ENCODE measurements at places on chromosomes 5 and 9. TPM values are rescaled to one million over a fixed set of nuclear protein-coding genes. Genes with fewer than 3 reads are reported as not detected.
A peak's percentile ranks its signal among the peaks of the same experiment; 100 is the strongest.

CCNO gene
- total RNA-seq, result not detected

ST8SIA4 gene
- 1.6 TPM for total RNA-seq

CDKN2B-AS1 gene
- 0.40 TPM for total RNA-seq

DNA sequence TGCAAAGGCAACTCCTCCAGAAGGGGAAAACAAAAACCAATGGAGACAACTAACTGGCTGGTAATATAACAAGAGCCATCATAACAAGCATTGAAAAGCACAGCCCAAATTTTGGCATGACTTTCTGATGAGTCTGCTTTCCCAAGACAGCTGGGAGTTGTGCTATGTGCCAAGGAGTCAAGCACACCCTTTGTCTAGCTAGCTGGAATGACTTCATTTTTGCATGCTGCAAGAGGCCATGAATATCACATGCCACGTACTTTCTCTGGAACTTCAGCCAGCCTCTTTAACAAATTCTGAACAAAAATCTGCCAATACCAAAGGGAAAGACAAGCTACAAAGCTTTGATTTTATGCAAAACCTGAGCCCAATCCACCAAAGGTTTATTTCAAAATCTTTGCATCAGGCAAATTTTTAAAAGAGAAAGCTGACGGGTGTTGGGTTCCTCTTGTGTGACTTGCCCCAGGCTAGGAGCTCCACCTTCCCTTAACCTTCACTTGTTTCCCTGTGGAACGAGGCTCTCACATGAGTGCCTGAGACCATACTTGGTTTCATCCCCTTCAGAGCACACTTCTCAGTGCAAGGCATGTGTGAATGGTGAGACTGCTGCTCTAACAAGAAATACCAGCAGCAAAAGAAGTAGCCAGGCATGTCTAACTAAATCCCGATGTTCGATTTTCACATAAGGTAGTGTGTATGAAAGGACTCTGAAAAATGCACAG is 47.3 kb downstream of the S1PR3 start:
- H3K27ac ChIP-seq, result no peak overlapping the region
- DNase-seq, result no peak
- H3K27me3 ChIP-seq, result no peaks in the 10 kb centered on the region
- no peak overlapping the region for H3K4me3 ChIP-seq
- H3K36me3 ChIP-seq, result no peaks in the 10 kb centered on the region

WWC1 gene
- not detected for total RNA-seq

- H3K4me3 ChIP-seq, result no peak overlapping the region
- no peak overlapping the region for H3K27ac ChIP-seq
- no peaks in the 10 kb centered on the region for H3K4me1 ChIP-seq
- DNase-seq, result no peak
- H3K27me3 ChIP-seq, result no peaks in the 10 kb centered on the region
Measured at GRCh38 chr9:72506615-72507014, 14.8 kb upstream of the TMC1 start.

- H3K36me3 ChIP-seq, result no peaks in the 10 kb centered on the region
- H3K4me3 ChIP-seq, result peak overlapping the region; percentile 75
- peaks cover 11% of the 10 kb centered on the region for H3K4me1 ChIP-seq
- DNase-seq, result peak; percentile 87
- no peak overlapping the region for H3K27ac ChIP-seq
Measured at GRCh38 chr9:130680836-130681768, 12.5 kb upstream of the EXOSC2 start.

DNA sequence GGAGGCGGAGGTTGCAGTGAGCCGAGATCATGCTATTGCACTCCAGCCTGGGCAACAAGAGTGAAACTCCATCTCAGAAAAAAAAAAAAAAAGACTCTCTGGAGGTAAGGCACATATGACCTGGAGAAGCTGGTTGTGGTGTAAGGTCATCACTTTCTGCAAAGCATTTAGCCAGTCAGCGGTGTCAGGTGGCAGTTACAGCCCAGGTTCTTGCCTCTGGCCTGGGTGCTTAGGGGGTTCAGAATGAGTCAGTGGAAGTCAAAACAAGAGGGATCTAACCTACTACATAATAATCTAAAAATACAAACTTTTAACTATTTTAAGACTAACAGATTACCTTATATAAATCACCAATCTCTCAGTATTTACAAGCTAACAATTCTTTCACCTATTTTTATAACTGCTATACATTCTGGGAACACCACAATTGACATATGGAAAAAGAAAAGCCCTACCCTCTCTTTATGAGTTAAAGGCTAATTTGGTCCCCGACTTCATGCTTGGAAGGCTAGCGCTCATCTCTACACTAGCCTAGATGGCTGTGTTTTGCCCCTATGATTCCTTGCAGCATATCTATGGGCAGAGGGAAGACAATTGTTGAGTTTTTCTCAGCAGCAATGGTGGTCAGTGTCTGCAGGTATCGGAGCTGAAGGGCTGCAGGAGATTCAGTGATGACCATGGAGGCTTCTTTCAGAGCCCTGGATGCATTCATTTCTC is 29.2 kb downstream of the STOM start:
- no peaks in the 10 kb centered on the region for H3K27me3 ChIP-seq
- H3K36me3 ChIP-seq, result peaks cover 11% of the 10 kb centered on the region
- no peak overlapping the region for H3K4me3 ChIP-seq
- no peak for DNase-seq
- H3K4me1 ChIP-seq, result peaks cover 57% of the 10 kb centered on the region
- peak overlapping the region; percentile 89 for H3K27ac ChIP-seq

GRCh38 chr5:28473531-28474107 is 1435.2 kb upstream of the CDH9 start:
- no peak for DNase-seq
- no peak overlapping the region for H3K4me3 ChIP-seq
- no peak overlapping the region for H3K27ac ChIP-seq
- H3K4me1 ChIP-seq, result no peaks in the 10 kb centered on the region
- no peaks in the 10 kb centered on the region for H3K27me3 ChIP-seq

TRIM36 gene
- 0.75 TPM for total RNA-seq

DNA sequence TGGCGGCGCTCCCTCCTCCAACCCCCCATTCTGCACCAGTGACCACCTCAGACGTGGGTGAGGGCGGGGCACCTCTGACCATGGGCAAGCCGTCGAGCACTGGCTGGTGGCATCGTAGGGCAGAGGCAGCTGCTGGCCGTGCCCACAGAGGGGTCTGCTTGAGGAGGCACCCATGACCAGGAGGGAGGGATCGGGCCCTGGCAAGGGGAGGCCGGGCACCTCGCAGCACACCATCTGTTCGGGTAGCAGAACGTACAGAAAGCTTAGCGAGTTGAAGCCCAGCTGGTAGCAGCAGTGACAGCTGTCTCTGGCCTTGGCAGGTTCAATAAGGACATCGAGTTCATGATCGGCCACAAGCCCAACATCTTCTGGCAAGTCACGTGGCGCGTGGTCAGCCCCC is 4.3 kb upstream of the SLC6A18 start:
- no peak overlapping the region for H3K4me3 ChIP-seq
- no peak overlapping the region for H3K27ac ChIP-seq
- no peaks in the 10 kb centered on the region for H3K36me3 ChIP-seq
- no peaks in the 10 kb centered on the region for H3K4me1 ChIP-seq
- H3K27me3 ChIP-seq, result no peaks in the 10 kb centered on the region
- DNase-seq, result no peak

DNA sequence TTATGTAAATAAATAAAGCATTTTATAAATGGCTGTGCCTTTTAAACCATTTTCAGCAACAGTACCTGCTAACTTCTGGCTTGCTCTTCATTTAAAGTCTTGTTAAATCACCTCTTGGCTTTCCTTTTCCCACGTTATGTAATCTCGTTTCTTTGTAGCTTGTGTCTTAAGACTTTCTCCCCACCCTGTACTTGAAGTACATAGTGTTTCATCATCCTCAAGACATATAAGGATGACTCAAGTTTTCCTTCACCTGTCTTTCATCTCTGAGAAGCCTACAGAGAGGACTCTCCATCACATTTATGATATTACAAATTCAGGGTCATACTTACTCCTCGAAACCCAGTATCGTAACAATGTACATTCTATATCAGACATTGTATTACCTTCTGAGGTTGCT is 33.9 kb downstream of the PRELID2 start:
- H3K4me1 ChIP-seq, result no peaks in the 10 kb centered on the region
- no peaks in the 10 kb centered on the region for H3K27me3 ChIP-seq
- no peak for DNase-seq
- no peak overlapping the region for H3K27ac ChIP-seq
- H3K4me3 ChIP-seq, result no peak overlapping the region
- no peaks in the 10 kb centered on the region for H3K36me3 ChIP-seq

PDGFRB gene
- 40.8 TPM for total RNA-seq

GRCh38 chr5:135557076-135557838 is 21.5 kb upstream of the NEUROG1 start:
- H3K36me3 ChIP-seq, result no peaks in the 10 kb centered on the region
- no peak overlapping the region for H3K27ac ChIP-seq
- H3K4me1 ChIP-seq, result no peaks in the 10 kb centered on the region
- H3K4me3 ChIP-seq, result no peak overlapping the region
- H3K27me3 ChIP-seq, result no peaks in the 10 kb centered on the region
- no peak for DNase-seq

GRCh38 chr5:12566441-12566840 is 662.2 kb upstream of the CTNND2 start:
- H3K4me1 ChIP-seq, result no peaks in the 10 kb centered on the region
- H3K27me3 ChIP-seq, result no peaks in the 10 kb centered on the region
- H3K4me3 ChIP-seq, result no peak overlapping the region
- no peaks in the 10 kb centered on the region for H3K36me3 ChIP-seq
- no peak overlapping the region for H3K27ac ChIP-seq

DNA sequence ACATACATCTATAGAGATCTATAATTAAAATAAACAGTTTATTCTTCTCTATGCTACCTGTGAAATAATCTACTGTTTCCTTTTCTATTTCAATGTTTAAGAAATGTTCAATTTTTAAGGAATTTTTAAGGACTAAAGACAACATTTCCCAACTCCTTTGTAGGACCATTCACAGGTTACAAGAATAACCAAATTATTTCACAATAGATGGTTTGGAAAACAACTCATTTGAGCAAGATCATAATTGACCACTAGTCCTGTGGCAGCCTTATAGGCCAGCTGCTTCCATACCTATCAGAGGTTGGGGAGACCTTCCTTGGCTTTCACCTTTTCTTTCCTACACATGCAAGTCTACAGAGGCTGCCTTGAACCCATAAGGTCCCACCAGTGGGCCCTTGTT is 193.7 kb downstream of the TTC39B start:
- no peaks in the 10 kb centered on the region for H3K27me3 ChIP-seq
- H3K27ac ChIP-seq, result no peak overlapping the region
- DNase-seq, result no peak
- H3K4me1 ChIP-seq, result peaks cover 14% of the 10 kb centered on the region
- no peak overlapping the region for H3K4me3 ChIP-seq

- H3K4me3 ChIP-seq, result no peak overlapping the region
- no peaks in the 10 kb centered on the region for H3K36me3 ChIP-seq
- peaks cover 12% of the 10 kb centered on the region for H3K4me1 ChIP-seq
- no peaks in the 10 kb centered on the region for H3K27me3 ChIP-seq
- H3K27ac ChIP-seq, result no peak overlapping the region
- no peak for DNase-seq
Measured at GRCh38 chr9:92503156-92503555, 20.9 kb upstream of the ASPN start.

DNA sequence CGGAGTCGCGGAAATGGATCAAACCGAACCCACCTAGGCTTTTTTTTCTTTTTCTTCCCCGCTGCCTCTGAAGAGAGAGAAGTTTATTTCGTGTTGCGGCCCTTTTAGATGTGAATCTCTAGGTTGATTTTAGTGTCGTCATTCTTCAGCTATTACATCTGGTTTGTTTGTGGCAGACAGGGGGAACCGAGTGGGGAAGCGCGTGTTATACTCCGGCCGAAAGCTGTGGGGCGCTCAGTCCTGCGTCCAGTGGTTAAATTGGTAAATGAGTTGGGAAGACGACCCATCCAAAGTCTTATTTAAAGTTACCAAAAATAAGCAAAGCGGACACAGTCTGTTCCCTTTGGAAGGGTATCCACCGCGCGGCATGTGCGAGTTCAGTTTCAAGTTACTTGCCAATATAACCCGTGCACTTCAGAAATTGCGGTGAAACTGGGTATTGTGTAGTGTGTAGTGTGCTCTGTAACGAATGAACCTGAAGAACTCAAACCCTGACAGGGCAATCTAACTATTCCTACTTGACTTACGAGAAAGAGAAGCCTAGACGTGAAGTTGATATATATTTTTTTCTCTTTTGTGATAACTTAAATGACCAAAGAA is 1.3 kb downstream of the MAN2A1 start:
- H3K36me3 ChIP-seq, result no peaks in the 10 kb centered on the region
- peak overlapping the region; percentile 95 for H3K27ac ChIP-seq
- DNase-seq, result peak; percentile 88
- H3K27me3 ChIP-seq, result no peaks in the 10 kb centered on the region
- H3K4me3 ChIP-seq, result peak overlapping the region; percentile 96
- peaks cover 46% of the 10 kb centered on the region for H3K4me1 ChIP-seq

DNA sequence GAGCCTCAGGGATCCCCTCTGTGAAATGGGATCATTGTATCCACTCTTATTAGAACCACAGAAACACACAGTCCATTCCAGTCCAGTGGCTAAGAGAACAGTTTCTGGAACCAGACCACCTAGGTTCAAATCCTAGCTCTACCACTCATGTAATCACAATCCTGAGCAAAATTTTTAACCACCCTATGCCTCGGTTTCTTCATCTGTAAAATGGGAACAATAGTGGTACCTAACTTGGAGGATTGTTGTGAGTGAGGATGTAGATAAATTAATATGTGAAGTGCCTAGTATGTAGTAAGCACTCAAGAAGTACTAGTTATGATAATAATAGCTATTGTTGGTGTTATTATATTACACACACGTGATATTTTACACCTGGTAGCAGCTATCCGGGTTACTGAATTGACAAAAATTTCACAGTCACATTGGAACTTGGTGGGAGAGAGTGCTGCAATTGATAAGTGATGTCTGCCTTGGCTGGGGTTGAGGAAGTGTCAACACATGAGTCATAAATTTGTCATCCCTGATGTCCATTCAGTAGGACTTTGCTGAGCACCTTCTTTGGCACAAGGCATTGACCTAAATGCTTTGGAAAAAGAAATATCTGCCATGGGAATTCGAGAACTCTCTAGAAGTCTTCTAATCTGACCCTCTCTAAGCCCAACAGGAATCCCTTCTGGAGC is 68.4 kb downstream of the COL27A1 start:
- no peaks in the 10 kb centered on the region for H3K27me3 ChIP-seq
- peak overlapping the region; percentile 67 for H3K27ac ChIP-seq
- DNase-seq, result no peak
- H3K4me3 ChIP-seq, result no peak overlapping the region
- H3K4me1 ChIP-seq, result peaks cover 8% of the 10 kb centered on the region

NR6A1 gene
- 0.54 TPM for total RNA-seq

ANXA2R gene
- total RNA-seq, result 0.87 TPM

GRCh38 chr5:168974082-168974481 is 326.9 kb downstream of the SLIT3 start:
- no peak for DNase-seq
- H3K27me3 ChIP-seq, result no peaks in the 10 kb centered on the region
- H3K36me3 ChIP-seq, result no peaks in the 10 kb centered on the region
- H3K4me3 ChIP-seq, result no peak overlapping the region

JAK2 gene
- 9.0 TPM for total RNA-seq

- H3K27me3 ChIP-seq, result no peaks in the 10 kb centered on the region
- DNase-seq, result no peak
- H3K4me1 ChIP-seq, result peaks cover 22% of the 10 kb centered on the region
- H3K27ac ChIP-seq, result no peak overlapping the region
- H3K4me3 ChIP-seq, result no peak overlapping the region
- H3K36me3 ChIP-seq, result no peaks in the 10 kb centered on the region
Measured at GRCh38 chr5:68194386-68194785, 21.2 kb upstream of the PIK3R1 start.

- no peak overlapping the region for H3K27ac ChIP-seq
- H3K4me3 ChIP-seq, result no peak overlapping the region
- no peaks in the 10 kb centered on the region for H3K36me3 ChIP-seq
- no peak for DNase-seq
- no peaks in the 10 kb centered on the region for H3K27me3 ChIP-seq
- no peaks in the 10 kb centered on the region for H3K4me1 ChIP-seq
Measured at GRCh38 chr9:80649496-80649895, 1039.9 kb downstream of the TLE1 start.

Measured in psoas muscle (tissue), 8 donors.